ENCODE measurements at places on chromosomes 13 and 19. TPM values are rescaled to one million over a fixed set of nuclear protein-coding genes. Genes with fewer than 3 reads are reported as not detected.

The JSRP1 gene
- total RNA-seq, result 0.49 TPM

The MED4 gene
- 56.5 TPM for total RNA-seq

The KLK8 gene
- total RNA-seq, result not detected

The CCDC194 gene
- total RNA-seq, result 0.37 TPM

The SMAD9 gene
- total RNA-seq, result 0.98 TPM

The HSH2D gene
- not detected for total RNA-seq

The WDR18 gene
- 96.7 TPM for total RNA-seq

The SLC10A2 gene
- not detected for total RNA-seq

GRCh38 chr13:103386341-103386740, 320.1 kb upstream of the SLC10A2 start:
- H3K4me1 ChIP-seq, result no peaks in the 10 kb centered on the region
- H3K27ac ChIP-seq, result no peak overlapping the region
- H3K36me3 ChIP-seq, result no peaks in the 10 kb centered on the region
- peak; percentile 67 for DNase-seq
- no peak overlapping the region for H3K4me3 ChIP-seq
- no peaks in the 10 kb centered on the region for H3K27me3 ChIP-seq

DNA sequence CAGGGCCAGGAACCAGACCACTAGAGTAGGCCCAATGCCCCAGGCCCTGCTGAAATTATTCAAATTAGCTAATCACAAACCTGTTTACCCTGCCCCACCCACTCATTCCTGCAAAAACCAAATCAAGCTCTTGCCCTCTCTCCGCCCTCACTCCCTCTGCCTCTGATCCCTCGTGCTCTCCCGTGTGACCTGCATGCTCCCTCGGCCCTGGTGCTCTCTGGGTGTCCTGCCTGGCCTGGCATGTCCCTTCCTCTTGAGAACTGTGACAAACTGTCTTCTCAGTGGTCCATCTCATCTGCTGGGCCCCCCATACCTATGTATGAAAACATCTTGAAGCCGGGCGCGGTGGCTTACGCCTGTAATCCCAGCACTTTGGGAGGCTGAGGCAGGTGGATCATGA, 12.2 kb upstream of the TTYH1 start:
- no peaks in the 10 kb centered on the region for H3K27me3 ChIP-seq
- H3K36me3 ChIP-seq, result no peaks in the 10 kb centered on the region
- no peaks in the 10 kb centered on the region for H3K4me1 ChIP-seq
- H3K4me3 ChIP-seq, result no peak overlapping the region

- peaks cover 12% of the 10 kb centered on the region for H3K4me1 ChIP-seq
- H3K27me3 ChIP-seq, result no peaks in the 10 kb centered on the region
- no peak overlapping the region for H3K4me3 ChIP-seq
- no peak overlapping the region for H3K27ac ChIP-seq
- no peak for DNase-seq
Observed at GRCh38 chr13:109606520-109606919, 179.9 kb downstream of the IRS2 start.

GRCh38 chr13:104295537-104295936, 1229.3 kb upstream of the SLC10A2 start:
- H3K27me3 ChIP-seq, result no peaks in the 10 kb centered on the region
- DNase-seq, result no peak
- H3K27ac ChIP-seq, result no peak overlapping the region
- no peak overlapping the region for H3K4me3 ChIP-seq
- no peaks in the 10 kb centered on the region for H3K4me1 ChIP-seq

GRCh38 chr19:31416548-31416947, 67.3 kb upstream of the TSHZ3 start:
- no peaks in the 10 kb centered on the region for H3K36me3 ChIP-seq
- H3K27ac ChIP-seq, result no peak overlapping the region
- no peak overlapping the region for H3K4me3 ChIP-seq

GRCh38 chr13:48315969-48316650, 12.6 kb downstream of the RB1 start:
- H3K27ac ChIP-seq, result no peak overlapping the region
- no peaks in the 10 kb centered on the region for H3K27me3 ChIP-seq
- H3K4me1 ChIP-seq, result no peaks in the 10 kb centered on the region
- DNase-seq, result no peak

GRCh38 chr13:49893591-49893990, 42.5 kb downstream of the SPRYD7 start:
- no peaks in the 10 kb centered on the region for H3K36me3 ChIP-seq
- no peak for DNase-seq
- H3K4me3 ChIP-seq, result no peak overlapping the region
- no peaks in the 10 kb centered on the region for H3K27me3 ChIP-seq
- H3K4me1 ChIP-seq, result no peaks in the 10 kb centered on the region

DNA sequence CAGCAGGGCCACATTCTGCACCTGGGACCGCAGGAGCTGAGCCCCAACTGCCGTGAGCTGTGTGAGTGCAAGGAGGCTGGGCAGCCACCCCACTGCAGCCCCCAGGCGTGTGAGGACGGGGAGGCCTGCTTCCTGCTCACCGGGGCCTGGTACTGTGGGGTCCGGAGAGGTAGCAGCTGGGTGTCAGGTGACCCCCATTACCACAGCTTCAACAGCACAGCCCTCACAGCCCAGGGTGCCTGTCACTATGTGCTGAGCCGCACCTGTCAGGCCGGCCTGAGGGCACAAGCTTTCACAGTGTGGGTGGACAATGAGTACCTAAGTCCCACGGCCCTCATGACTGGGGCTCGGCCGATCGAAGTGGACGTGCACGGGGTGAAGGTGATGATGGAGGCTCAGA, 35.8 kb upstream of the FXYD3 start:
- no peak for DNase-seq
- no peaks in the 10 kb centered on the region for H3K36me3 ChIP-seq
- H3K4me3 ChIP-seq, result no peak overlapping the region
- peaks cover 17% of the 10 kb centered on the region for H3K27me3 ChIP-seq
- no peaks in the 10 kb centered on the region for H3K4me1 ChIP-seq

- no peaks in the 10 kb centered on the region for H3K36me3 ChIP-seq
- H3K27ac ChIP-seq, result no peak overlapping the region
- DNase-seq, result no peak
- no peaks in the 10 kb centered on the region for H3K27me3 ChIP-seq
- peaks cover 20% of the 10 kb centered on the region for H3K4me1 ChIP-seq
Observed at GRCh38 chr13:74062933-74063332, 71.3 kb downstream of the KLF12 start.

DNA sequence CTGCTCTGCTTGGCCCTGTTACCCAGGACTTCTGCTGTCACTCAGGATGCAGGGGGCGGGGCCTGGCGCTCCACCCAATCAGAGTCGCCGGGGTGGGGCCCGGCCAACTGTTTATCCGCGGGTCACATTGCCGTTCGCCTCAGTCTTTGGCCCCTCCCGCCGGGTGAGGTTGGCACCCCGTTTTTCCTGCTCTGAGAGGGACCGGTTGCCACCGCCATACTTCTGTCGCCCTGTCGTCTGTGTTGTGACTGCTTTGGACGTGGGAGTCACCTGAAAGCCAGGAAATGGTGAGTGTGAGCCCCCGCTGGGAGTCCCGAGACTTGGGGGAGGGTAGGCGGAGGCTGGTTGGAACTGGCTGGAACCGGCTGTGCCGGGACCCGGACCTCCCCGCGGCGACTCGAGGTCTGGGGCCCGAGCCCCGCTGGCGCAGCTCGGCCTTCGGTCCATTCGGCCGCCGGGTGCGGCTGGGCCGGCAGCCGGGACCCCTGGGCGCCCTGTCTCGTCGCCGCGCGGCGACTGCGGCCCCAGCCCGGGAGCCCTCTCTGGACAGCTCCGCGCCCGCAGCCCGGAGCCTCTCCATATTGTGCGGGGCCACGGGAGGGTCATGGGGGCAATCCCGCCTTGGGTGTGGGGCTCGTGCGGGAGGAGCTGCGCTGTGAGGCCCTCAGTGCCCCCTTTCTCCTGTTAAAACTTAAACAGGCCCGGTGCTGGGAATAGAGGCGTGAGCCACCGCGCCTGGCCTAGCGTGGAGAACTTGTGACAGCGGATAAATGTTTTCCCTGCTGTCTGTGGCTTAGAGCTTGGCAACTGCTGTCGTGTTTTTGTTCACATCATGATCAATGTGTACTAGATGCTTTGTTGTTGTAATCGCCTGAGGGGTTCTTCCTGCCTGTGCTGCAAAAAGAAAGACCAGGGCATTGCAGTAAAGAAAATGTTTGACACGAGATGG, at the start of gene ZNF844:
TSS of gene ZNF844 (plus strand) at position 142 of the 949 bp plus-strand sequence. CDS start at position 285, 143 bp downstream.
- H3K36me3 ChIP-seq, result no peaks in the 10 kb centered on the region
- H3K27me3 ChIP-seq, result no peaks in the 10 kb centered on the region
- no peaks in the 10 kb centered on the region for H3K4me1 ChIP-seq
- no peak for DNase-seq
- no peak within 1 kb of the TSS for H3K27ac ChIP-seq

GRCh38 chr13:112889351-112890290, 79.4 kb upstream of the MCF2L start:
- H3K27me3 ChIP-seq, result no peaks in the 10 kb centered on the region
- H3K4me1 ChIP-seq, result no peaks in the 10 kb centered on the region
- no peak overlapping the region for H3K27ac ChIP-seq

DNA sequence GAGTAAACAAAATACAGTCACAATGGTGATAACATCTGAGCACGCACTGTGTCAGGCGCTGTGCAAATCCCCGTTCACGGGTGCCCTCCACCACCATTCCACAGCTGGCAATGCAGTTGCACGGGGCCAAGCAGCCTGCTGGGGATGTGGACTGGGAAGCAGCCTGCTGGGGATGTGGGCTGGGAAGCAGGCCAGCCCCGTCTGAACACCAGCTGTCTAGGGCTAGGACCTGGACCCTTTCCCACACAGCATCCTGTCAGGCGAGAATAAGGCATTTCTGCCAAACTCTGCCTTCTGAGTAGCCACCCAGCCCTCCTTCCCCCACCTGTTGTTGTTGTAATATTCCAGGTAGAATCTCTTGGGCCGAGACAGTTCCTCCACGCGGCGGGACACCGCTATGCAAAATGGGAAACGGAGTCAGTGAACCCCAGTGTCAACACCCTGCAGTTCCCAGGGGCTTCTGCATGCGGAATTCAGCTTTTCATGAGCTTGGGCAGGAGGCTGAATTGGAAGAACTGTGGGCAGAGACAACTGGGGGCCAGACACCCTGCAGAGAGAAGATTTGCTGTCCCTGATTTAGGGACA, 27.8 kb upstream of the MIER2 start:
- H3K27ac ChIP-seq, result no peak overlapping the region
- DNase-seq, result no peak
- H3K36me3 ChIP-seq, result no peaks in the 10 kb centered on the region
- peaks cover 18% of the 10 kb centered on the region for H3K27me3 ChIP-seq

- H3K27me3 ChIP-seq, result no peaks in the 10 kb centered on the region
- H3K4me1 ChIP-seq, result no peaks in the 10 kb centered on the region
- H3K4me3 ChIP-seq, result no peak overlapping the region
- no peak for DNase-seq
- peaks cover 76% of the 10 kb centered on the region for H3K36me3 ChIP-seq
Observed at GRCh38 chr13:113176280-113176679, 17.8 kb downstream of the PROZ start.

- peaks cover 51% of the 10 kb centered on the region for H3K4me1 ChIP-seq
- no peaks in the 10 kb centered on the region for H3K27me3 ChIP-seq
- peak overlapping the region; percentile 100 for H3K27ac ChIP-seq
- no peak overlapping the region for H3K4me3 ChIP-seq
- DNase-seq, result no peak
Observed at GRCh38 chr19:38661136-38661535, 13.7 kb downstream of the ACTN4 start.

- H3K4me1 ChIP-seq, result no peaks in the 10 kb centered on the region
- H3K27ac ChIP-seq, result no peak overlapping the region
- H3K36me3 ChIP-seq, result no peaks in the 10 kb centered on the region
- no peak overlapping the region for H3K4me3 ChIP-seq
- DNase-seq, result no peak
- H3K27me3 ChIP-seq, result no peaks in the 10 kb centered on the region
Observed at GRCh38 chr13:50990818-50991506, 81.4 kb downstream of the RNASEH2B start.

DNA sequence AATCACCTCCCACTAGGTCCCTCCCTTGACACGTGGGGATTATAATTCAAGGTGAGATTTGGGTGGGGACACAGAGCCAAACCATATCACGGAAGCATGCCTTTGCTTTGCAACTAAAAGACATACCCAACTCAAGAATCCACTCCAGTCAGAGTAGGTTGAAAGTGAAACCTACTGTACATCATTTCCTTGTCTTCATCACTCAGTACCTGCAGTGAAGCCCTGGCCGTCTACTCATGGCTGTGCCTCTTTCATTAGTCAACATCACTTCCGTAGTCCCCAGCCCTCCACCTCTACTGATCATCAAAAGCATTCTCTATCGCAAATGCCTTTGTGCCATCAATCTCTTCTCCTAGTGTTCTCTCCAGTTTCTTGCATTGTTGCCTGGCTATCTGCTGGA, 343.1 kb upstream of the ARGLU1 start:
- DNase-seq, result no peak
- H3K36me3 ChIP-seq, result no peaks in the 10 kb centered on the region
- H3K4me1 ChIP-seq, result peaks cover 6% of the 10 kb centered on the region
- no peak overlapping the region for H3K4me3 ChIP-seq
- no peak overlapping the region for H3K27ac ChIP-seq
- H3K27me3 ChIP-seq, result peaks cover 17% of the 10 kb centered on the region

DNA sequence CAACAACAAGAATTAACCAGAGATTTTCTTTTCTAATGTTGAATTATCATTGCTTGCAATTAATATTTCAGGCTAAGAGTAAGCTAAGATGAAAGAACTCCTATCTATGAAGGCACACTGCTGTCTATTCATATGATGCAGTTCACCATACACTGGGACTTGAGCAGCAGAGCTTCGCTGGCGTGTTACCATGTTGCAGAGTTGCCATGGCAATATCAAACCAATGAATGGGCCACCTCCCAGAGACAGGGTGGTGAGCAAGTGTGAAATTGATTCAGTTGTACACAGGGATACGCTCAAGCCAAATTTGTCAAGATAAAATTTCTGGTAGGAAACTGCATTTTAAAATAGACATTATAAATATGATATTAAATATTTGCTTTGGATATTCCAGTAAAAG, 69.3 kb upstream of the MYO16 start:
- H3K27ac ChIP-seq, result no peak overlapping the region
- no peak for DNase-seq
- no peak overlapping the region for H3K4me3 ChIP-seq

- peaks cover 5% of the 10 kb centered on the region for H3K4me1 ChIP-seq
- no peaks in the 10 kb centered on the region for H3K36me3 ChIP-seq
- peak overlapping the region; percentile 33 for H3K27ac ChIP-seq
- DNase-seq, result peak; percentile 29
Observed at GRCh38 chr13:37595162-37595561, 3.4 kb downstream of the POSTN start.

GRCh38 chr13:75294110-75294509, 187.9 kb downstream of the TBC1D4 start:
- DNase-seq, result no peak
- H3K4me1 ChIP-seq, result no peaks in the 10 kb centered on the region
- H3K36me3 ChIP-seq, result no peaks in the 10 kb centered on the region
- no peak overlapping the region for H3K27ac ChIP-seq
- H3K4me3 ChIP-seq, result no peak overlapping the region
- H3K27me3 ChIP-seq, result no peaks in the 10 kb centered on the region

GRCh38 chr13:75929076-75929475, 292.9 kb downstream of the LMO7 start:
- H3K4me3 ChIP-seq, result no peak overlapping the region
- no peak overlapping the region for H3K27ac ChIP-seq
- no peaks in the 10 kb centered on the region for H3K36me3 ChIP-seq
- H3K27me3 ChIP-seq, result no peaks in the 10 kb centered on the region
- H3K4me1 ChIP-seq, result no peaks in the 10 kb centered on the region
